ENCODE measurements at places on chromosomes 7 and 10. TPM values are rescaled to one million over a fixed set of nuclear protein-coding genes. Genes with fewer than 3 reads are reported as not detected.

Gene IPMK
- total RNA-seq, result 1.9 TPM

Gene NEUROD6
- not detected for total RNA-seq

Gene AGR3
- total RNA-seq, result 0.24 TPM

Gene TAC1
- 2.7 TPM for total RNA-seq

Gene GRID2IP
- total RNA-seq, result not detected
